ENCODE measurements at places on chromosomes 6 and 20.

- DNase-seq, result no peak
These were observed 56.1 kb upstream of the STMND1 start for GRCh38 chr6:17045581-17046322.

DNA sequence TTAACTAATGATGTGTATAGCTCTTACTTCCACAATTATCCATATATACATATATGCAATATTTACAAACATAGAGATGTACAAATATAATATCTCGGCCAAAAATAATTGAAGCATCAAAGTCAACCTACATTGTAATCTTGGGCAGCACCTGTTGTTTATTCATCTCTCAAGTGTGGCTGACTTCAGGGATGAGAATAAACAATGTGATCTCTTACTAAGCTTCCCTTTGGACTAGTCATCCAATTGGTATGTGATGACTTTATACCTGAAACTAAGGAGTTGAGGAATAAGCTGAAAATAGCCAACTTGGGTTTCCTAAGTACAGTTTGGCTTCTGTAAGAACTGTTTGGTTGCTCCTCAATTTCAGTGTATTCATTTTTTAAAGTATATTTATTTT is 256.6 kb downstream of the KHDC1L start:
- DNase-seq, result no peak

GRCh38 chr6:3131695-3132094 is 13.2 kb downstream of the BPHL start:
- DNase-seq, result no peak

- DNase-seq, result no peak
These were observed 77.6 kb downstream of the SAMD5 start for GRCh38 chr6:147586044-147586443.

DNA sequence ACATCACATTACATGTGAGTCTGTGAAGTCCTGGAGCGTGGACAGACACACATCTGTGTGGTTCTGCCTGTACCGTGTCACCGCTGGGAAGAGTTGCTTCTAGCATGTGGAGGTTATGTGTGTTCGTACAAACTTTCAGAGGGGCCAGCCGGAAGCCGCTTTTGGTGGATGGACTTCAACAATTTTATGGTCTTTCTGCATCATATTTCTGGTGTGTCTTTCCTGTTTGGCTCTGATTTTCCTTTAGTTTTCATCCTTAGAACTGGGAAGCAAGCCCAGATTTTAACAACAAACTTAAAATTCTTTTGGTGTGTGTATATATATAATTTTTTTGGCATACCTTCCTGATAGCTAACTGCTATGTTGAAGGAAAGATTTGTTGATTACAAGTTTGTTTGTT is 71.2 kb downstream of the TIAM2 start:
- DNase-seq, result no peak

DNA sequence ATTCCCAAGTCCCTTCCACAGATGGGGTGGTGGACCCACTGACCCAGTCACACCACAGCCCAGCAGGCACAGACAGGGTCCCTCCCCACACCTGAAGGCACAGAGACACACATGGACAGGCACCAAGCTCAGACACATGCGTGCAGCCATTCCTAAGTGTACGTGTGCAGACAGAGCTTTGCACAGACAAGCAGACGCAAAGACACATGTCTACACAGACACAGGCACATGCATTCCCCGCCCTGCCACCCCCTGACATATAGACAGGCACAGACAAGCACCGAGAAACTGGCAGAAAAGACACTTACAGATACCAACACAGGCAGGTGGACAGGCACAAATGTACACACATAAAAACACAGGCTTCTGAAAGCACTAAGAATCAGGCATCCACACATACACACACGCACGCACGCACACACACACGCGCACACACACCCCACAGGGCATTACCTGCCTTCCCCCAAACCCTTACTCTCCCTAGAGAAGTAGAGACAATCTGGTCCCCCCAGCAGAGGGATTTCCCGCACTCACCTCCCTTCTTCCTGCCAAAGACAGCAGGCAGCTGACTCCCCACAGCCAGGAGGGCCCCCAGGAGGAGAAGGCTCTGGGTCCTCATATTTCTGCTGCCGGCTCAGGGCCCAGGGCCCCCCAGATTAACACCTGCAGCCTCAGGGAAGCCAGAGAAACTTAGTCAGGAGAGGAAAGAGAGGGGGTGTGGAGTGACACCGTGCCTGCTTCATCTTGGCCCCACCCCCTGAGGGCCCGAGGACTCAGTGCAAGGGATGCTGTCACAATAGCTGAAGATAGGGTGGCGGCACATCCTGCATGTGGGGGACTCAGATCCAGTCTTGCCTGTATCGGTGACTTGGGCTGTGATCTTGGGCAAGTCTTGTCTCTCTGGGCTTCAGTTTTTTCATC is at the start of gene WFDC5:
Gene WFDC5, minus strand, starts transcription at position 710 of the 921 bp plus-strand sequence. Its CDS starts 91 bp downstream, at position 619.
- DNase-seq, result no peak

DNA sequence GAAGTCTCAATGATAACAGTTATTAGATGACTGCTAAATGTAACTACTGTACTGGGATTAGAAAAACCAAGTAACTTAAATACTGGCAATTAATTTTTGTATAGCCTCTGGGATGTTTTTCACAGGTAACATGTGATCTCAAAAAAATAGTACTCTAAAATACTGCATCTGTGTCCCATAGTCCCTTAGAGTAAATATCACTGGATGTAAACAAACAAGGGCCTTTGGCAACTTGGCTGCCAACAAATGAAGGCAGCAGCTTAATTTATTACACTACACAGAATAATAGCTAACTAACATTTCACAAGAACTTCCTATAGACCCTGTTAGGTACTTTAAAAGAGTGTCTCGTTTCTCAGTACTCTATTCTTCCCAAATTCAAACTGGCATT is 14.0 kb downstream of the ARHGAP18 start:
- DNase-seq, result no peak

DNA sequence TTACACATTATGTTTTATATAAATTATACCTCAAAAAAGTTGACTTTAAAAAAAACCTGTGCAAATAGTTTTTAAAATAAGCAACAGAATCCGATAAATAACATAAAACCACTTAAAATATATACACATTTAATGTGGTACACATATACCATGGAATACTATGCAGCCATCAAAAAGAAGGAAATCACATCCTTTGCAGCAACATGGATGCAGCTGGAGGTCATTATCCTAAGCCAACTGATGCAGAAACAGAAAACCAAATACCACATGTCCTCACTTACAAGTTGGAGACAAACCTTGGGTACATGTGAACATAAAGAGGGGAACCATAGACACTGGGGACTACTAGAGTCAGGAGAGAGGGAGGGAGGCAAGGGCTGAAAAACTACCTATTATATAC is 4.0 kb upstream of the DEFB121 start:
- DNase-seq, result no peak

DNA sequence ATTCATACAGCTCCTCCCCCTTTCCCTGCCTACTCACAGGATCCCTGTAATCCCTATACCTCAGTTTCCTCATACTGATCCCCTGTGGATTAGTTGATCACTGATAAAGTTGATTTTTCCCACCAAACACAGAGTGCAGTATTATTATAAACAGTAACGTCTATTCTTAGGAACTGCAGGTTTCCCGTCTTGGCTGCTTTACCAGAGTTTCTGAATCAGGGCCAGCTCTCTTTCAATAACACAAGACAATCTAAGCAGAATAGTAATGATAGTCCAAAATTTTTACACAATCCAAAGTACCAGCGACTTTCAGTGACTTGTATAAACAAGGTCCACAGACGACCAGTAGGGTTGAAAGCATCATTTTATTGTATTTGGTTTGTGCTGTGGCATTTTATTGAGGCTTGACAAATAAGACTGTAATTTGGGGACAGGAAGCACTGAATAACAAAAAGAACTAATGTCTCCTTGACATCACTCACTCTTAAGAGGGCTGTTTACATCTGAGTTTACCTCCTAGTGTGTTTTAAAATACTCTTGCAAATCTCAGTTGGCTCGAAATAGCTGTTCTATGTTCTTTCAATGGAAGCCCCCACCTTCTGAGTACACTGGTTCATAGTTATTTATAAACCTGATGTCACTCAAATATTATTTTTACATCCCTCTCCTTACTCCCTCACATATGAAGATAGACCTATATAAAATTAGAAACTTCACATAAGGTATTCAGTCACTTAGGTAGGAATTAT is 6.1 kb upstream of the JARID2 start:
- DNase-seq, result no peak

DNA sequence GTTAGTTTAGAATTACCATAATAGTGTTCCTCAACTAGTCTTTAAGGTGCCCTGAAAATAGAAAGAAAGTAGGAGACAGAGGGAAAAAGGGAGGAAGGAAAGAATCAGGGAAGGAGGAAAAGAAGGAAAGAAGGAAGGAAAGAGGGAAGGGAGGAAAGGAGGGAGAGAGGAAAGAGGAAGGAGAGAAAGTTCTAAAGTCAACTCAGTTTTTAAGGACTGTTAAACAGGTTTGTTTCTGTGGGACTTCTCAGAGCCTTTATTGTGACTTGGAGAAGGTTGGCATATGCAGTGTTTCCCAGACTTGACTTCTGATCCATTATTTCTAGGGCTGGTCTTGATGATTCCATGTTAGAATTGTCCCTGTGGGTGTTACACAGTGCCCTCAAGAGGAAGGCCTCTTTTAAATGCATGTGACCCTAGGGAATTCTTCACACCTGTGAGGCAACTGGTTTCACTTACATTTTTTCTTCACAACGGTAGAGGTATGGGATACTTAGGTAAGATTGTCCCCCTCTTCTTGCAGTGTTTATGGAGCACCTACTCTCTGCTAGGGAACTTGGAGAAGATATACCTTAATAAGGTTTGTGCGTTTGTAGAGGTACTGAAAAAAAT is 132.7 kb upstream of the GMDS start:
- no peak for DNase-seq

GRCh38 chr6:37482606-37483251 is 17.0 kb downstream of the CCDC167 start:
- no peak for DNase-seq

Data from central memory CD4-positive, alpha-beta T cell (primary cell).